NCI-H1092 treated with DMSO at 0.1 percent for 48 hours (cell line): ENCODE measurements at places on chromosomes 2 and 18.

- no peak for DNase-seq
These were observed 868 bp downstream of the CGREF1 start for GRCh38 chr2:27117995-27118524.

GRCh38 chr2:88875736-88876135 lies 184.3 kb downstream of the RPIA start:
- DNase-seq = no peak

- DNase-seq = no peak
These were observed 34.9 kb upstream of the GPC1 start for GRCh38 chr2:240400371-240401161.

DNA sequence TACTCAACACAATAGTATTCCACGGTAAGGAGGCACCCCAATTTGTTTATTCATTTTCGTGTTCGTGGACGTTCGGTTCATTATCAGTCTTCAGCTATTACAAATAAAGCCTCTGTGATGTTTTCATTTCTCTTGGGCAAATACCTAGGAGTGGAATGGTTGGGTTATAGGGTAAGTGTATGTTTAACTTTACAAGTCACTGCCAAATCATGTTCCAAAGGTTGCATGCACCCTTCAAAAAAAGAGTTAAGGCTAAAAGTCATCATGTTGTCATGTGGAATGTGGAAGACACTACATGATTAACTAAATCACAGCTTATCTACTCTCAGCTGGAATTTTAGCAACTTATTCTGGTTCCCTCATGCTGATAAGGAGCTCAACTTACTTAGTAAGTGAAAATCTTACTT lies 15.8 kb downstream of the INO80C start:
- DNase-seq = no peak

DNA sequence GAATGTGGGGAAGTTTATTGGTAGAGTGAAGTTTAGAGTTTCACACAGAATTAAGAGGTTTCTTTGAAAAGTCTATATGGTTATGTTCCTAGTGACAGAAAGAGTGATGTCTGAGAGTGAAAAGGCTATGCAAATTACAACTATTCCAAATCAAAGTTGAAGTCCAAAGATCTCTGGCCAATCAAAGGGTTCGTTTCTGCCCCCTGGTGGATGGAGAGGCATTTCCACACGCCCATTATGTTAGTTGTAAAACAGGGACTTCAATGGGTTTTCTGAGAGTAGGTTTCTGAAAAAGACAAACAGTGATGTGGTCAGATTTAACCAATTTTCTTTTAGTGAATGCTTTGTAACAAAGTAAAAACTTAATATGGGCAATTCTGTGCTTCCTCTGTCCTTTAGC lies 441.5 kb upstream of the POU3F3 start:
- no peak for DNase-seq

- DNase-seq = peak; percentile 61
These were observed 1.5 kb downstream of the GAREM1 start for GRCh38 chr18:32469190-32469651.

DNA sequence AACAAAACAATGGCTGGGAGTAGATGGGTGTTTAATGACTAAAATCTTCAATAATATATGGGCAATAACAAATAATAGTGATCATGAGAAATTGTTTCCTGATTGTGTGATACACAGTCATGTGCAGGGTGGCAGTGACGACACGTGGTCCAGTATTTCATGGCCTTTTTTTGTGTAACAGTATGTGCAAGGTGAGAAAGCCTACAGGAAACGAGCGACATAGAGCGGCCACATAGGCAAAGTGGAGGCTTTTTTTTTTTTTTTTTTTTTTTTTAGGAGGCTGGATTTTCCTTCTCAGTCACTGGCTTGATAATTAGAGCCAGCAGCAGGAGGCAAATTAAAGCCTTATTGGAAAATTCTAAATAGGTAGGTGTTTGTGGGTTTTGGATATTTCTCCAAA lies 123.7 kb downstream of the MYO3B start:
- no peak for DNase-seq

- no peak for DNase-seq
These were observed 348.4 kb upstream of the RAB12 start for GRCh38 chr18:8260827-8261226.

- no peak for DNase-seq
These were observed 75.8 kb upstream of the MAP3K20 start for GRCh38 chr2:172999641-173000386.

DNA sequence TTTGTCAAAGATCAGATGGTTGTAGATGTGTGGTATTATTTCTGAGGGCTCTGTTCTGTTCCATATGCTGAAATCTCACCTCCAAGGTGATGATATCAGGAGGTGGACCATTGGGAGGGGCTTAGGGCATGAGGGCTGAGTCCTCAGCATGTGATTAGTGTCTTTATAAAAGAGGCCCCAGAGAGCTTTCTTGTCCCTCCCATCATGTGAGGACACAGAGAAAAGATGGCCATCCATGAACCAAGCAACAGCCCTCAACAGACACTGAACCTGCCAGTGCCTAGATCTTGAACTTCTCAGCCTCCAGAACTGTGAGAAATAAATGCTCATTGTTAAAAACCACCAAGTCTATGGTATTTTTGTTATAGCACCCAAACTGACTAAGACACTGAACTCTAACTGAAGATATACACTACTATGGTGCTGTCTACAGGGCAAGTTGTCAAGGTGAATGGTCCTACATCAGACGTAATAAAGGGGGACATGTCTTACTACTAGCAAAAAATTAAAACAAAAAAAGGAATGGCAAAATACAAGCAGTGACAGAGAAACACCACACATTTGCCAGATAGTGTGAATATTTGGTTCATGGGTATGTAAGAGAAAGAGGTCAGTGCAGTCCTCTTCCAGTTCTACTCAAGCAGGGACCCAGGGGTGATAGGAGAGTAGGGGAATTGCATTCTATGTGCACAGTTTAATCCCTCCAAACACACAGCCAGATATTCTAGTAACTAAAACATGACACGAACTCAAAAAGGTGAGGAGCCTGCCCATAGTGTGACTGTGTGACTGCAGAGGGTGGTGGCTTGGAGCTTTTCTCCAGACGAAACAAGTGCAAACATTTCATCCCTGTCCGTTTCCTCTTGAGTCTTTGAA lies 164.4 kb upstream of the MYCN start:
- DNase-seq = no peak

DNA sequence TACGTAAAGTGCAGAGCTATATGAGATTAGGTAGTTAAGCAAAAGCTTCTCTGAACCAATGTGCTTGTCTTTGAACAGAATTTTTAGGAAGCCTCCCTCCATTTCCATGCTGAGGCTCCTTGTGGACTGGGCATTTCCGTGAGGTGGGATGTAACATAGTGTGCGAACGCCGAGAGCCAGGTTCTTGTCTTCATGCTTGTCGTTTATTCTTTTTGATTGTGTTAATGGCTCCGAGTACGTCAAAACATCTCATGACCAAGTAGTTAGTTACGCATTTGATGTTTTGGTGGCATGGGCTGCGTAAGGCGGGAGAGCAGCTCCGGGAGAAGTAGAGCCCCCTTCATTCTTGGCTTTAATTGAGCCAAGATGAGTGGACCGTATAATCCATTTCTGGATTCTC lies 32.9 kb downstream of the DGKD start:
- DNase-seq = no peak

GRCh38 chr18:38961880-38962279 lies 1396.3 kb upstream of the CELF4 start:
- peak; percentile 74 for DNase-seq

- DNase-seq = no peak
These were observed 112.5 kb downstream of the MREG start for GRCh38 chr2:215900843-215901242.

GRCh38 chr18:25052511-25052921 lies 299.4 kb downstream of the ZNF521 start:
- DNase-seq = no peak

DNA sequence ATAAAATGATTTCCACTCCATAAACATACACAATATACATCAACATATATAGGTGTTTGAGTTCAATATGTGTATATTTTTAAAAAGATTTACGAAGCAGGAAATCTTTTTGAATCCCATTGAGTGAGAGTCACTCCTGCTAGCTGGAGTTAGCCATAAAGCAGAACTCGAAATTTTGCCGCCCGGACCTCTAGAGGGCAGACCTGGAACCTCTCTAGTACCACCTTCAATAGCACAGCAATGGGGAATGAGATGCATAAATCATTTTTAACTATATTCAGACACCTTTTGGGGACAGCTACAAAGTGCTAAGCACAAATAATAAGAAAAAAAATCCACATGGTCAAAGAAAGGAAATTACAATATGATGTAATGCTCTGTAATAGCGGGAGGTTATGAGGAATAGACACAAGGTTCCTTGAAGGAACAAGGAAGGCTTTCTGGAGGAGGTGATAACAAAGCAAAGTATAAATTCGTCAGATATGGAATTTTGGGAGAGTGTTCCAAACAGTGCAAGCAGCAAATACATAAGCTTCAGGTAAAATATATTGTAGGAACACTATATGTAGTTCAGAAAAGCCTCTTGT lies 533.4 kb downstream of the ERBB4 start:
- DNase-seq = peak; percentile 31

- DNase-seq = peak; percentile 84
These were observed at the start of gene SMAD2 for GRCh38 chr18:47930199-47930930. SMAD2 (minus strand) TSS chr18:47930659; CDS start chr18:47896756, 33,903 bp downstream.

DNA sequence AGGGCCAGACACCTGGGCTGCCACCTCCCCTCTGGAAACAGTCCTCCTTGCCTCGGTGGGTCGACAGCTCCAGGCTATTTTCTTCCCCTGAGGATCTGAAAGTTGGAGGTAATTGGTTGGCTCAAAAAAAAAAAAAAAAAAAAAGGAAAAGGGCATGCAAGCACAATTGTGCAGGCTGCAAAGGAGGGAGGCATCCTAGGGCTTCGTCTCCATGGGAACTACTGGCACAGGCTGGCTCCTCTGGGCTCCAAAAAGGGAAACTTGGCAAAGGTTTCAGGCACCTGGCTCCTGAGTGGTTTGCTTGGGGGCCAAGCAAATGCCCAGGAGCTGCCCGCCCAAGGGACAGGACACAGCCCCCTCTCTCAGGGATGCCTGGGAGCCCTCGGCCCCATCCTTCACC lies 1.1 kb upstream of the KCNIP3 start:
- peak; percentile 92 for DNase-seq

GRCh38 chr2:205750797-205751196 lies 68.5 kb downstream of the NRP2 start:
- DNase-seq = no peak

GRCh38 chr2:84427235-84428138 lies 31.6 kb downstream of the SUCLG1 start:
- no peak for DNase-seq

- no peak for DNase-seq
These were observed 7.9 kb downstream of the LIPG start for GRCh38 chr18:49569724-49570123.

DNA sequence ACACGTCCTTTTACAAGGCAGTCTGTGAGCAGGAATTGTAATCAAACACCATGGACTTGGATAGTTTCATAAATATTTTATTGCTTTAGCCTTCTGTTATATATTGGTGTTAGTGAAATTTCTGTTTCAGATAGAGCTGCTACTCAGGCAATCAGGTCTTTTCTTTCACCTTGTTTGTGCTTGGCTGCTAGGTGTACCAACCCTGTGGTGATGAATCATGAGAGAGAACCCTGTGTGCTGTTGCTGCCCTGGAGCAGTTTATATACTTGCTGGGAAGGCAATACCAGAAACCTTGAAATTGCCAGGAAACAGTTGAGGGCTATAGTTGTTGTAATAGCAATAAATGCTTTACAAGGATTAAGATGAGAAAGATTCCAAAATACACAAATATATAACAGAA lies 84.5 kb downstream of the FSHR start:
- no peak for DNase-seq

- DNase-seq = no peak
These were observed 26.0 kb upstream of the ANXA4 start for GRCh38 chr2:69715964-69716363.

DNA sequence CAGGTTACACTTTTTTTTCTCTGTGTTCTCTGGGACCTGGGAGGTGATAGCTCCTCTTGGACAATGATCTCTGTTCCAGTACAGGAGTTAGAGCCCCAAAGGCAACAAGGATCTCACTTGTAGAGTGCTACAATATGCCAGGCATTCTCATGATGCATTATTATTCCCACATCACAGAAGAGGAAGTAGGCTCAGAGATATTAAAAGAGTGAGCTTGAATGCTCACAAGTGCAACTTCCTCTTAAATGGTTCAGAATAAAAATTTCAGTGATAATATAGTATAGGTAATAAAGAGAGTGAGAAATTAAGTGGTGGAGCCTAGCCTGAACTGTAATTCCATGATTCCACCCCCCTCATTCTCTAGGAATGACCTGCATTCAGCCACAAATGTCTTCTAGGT lies 21.4 kb downstream of the POLE4 start:
- DNase-seq = no peak

GRCh38 chr2:19876751-19877150 lies 25.0 kb downstream of the TTC32 start:
- DNase-seq = no peak

DNA sequence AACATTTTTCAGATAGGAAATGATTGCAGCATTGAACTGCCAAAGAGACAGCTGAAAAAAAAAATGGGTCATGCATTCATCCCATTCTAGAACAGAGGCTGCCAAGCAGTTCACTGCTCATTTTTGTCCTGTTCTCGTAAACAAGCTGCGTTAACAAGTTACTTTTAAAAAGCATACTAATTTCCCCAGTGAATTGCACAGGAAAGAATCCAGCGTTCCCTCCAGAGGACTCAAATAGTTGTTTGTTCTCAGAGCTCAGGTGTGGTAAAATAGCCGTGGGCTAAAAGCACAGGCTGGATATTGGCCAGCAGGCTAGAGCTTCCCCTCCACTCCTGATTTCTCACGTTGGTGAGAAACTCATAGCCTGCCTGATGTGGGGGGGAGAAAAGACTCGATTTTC lies 76.1 kb upstream of the AQP4 start:
- no peak for DNase-seq

GRCh38 chr2:118223992-118224894 lies 136.0 kb downstream of the INSIG2 start:
- no peak for DNase-seq

GRCh38 chr2:47236503-47237215 lies 81.6 kb upstream of the STPG4 start:
- no peak for DNase-seq

DNA sequence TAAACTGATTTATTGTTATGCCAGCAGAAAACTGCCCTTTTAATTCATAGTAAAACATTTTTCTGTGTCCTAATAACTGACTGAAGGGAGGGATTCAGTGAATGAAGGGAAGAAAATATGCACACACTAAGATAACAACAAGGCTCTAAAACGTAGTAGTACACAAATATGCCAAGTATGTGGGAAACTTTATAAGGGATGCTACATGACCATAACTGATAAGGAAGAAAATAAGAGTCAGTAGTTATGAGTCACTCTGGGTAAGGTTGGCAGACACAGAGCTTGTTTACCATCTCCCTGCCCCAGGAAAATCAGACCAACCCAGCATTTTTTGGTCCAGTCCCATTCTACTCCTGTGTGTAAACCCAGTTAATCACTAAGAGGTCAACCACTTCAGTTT lies 124.2 kb downstream of the RPRM start:
- DNase-seq = no peak

- DNase-seq = no peak
These were observed 74.9 kb upstream of the KLF7 start for GRCh38 chr2:207240649-207241048.

GRCh38 chr2:163735685-163736432 lies at the start of gene FIGN:
FIGN (minus strand) TSS chr2:163736008; CDS start chr2:163734927, 1,081 bp downstream.
- DNase-seq = peak; percentile 85
